Psoas muscle (tissue), 8 donors: ENCODE measurements at places on chromosomes 16 and 17. TPM values are rescaled to one million over a fixed set of nuclear protein-coding genes. Genes with fewer than 3 reads are reported as not detected.

DNA sequence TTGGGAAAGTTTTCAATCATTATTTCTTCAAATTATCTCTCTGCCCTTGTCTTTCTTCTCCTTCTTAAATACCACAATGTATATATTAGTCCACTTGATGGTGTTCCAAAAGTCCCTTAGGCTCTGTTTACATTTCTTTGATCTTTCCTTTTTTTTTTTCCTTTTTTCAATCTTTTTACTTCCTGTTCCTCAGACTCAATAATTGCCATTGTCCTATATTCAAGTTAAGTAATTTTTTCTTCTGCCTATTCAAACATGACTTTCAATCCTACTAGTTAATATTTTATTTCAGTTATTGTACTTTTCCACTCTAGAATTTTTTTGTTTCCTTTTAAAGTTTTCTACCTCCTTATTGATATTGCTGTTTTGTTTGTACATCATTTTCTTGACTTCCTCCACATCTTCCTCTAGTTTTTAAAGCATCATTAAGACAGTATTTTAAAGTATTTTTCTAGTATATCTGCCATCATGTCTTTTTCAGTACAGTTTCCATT lies 15.8 kb upstream of the UQCRC2 start:
- DNase-seq: no peak

Gene TBC1D24
- 3.2 TPM for polyA plus RNA-seq

Gene SGCA
- polyA plus RNA-seq: 254 TPM

Gene PDE6G
- 0.56 TPM for polyA plus RNA-seq

Gene KCNH4
- not detected for polyA plus RNA-seq

Gene CCL2
- polyA plus RNA-seq: 8.0 TPM

- DNase-seq: no peak
Measured at GRCh38 chr17:31802502-31802901, 56.5 kb downstream of the COPRS start.

- no peak for DNase-seq
Measured at GRCh38 chr16:82031116-82032084, 3.7 kb upstream of the HSD17B2 start.
